ENCODE measurements at places on chromosomes 3 and 15.

- DNase-seq = no peak
Measured at GRCh38 chr3:186094696-186095425, 14.0 kb downstream of the ETV5 start.

GRCh38 chr15:81752974-81753373, 292.8 kb downstream of the MEX3B start:
- no peak for DNase-seq

DNA sequence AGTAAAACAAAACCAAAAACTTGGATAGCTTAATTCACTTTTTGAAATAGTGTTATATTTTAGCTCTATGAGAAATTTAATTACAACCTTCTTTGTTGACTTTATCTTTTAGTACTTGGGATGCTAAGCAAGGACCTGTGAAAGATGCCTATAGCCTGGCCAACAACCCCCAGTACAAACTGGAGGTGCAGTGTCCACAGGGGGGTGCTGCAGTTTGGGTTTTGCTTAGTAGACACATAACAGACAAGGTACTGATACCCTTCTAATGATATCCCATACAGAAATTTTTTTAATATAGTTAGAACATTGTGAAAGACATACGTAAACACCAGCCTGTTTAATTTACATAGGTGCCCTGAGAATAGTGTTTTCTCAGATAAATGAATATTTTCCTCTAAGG, 35.3 kb downstream of the CAPN7 start:
- DNase-seq = no peak

GRCh38 chr3:58798312-58798711, 131.7 kb upstream of the FAM3D start:
- DNase-seq = no peak

DNA sequence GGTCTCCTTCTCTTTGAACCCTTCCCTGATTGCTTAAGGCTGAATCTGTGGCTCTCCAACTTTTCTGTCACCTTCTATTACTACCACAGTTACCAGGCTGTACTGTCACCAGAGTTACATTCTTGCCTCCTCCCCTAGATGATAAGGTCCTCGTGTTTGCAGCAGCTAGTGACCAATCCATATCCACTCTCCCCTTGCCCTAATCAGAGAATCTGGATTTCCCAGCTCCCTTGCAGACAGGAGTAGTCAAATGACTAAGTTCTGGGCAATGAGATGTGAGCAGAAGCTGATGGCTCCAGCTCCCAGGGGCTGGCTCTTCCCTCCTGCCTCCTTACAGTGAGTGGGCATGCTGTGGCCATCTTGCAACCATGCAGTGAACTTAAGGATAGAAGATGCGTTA, 95.4 kb upstream of the VGLL4 start:
- DNase-seq = no peak

GRCh38 chr15:53534105-53534839, 225.2 kb downstream of the WDR72 start:
- no peak for DNase-seq

GRCh38 chr15:70244978-70245542, 147.3 kb upstream of the TLE3 start:
- DNase-seq = no peak

DNA sequence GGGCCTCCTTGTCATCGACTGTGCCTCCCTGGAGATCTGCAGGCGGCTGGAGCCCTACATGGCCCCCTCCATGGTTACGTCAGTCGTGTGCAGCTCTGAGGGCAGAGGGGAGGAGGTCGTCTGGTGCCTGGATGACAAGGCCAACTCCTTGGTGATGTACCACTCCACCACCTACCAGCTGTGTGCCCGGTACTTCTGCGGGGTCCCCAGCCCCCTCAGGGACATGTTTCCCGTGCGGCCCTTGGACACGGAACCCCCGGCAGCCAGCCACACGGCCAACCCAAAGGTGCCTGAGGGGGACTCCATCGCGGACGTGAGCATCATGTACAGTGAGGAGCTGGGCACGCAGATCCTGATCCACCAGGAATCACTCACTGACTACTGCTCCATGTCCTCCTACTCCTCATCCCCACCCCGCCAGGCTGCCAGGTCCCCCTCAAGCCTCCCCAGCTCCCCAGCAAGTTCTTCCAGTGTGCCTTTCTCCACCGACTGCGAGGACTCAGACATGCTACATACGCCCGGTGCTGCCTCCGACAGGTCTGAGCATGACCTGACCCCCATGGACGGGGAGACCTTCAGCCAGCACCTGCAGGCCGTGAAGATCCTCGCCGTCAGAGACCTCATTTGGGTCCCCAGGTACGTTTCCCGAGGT, 146.5 kb downstream of the LRRK1 start:
- no peak for DNase-seq

DNA sequence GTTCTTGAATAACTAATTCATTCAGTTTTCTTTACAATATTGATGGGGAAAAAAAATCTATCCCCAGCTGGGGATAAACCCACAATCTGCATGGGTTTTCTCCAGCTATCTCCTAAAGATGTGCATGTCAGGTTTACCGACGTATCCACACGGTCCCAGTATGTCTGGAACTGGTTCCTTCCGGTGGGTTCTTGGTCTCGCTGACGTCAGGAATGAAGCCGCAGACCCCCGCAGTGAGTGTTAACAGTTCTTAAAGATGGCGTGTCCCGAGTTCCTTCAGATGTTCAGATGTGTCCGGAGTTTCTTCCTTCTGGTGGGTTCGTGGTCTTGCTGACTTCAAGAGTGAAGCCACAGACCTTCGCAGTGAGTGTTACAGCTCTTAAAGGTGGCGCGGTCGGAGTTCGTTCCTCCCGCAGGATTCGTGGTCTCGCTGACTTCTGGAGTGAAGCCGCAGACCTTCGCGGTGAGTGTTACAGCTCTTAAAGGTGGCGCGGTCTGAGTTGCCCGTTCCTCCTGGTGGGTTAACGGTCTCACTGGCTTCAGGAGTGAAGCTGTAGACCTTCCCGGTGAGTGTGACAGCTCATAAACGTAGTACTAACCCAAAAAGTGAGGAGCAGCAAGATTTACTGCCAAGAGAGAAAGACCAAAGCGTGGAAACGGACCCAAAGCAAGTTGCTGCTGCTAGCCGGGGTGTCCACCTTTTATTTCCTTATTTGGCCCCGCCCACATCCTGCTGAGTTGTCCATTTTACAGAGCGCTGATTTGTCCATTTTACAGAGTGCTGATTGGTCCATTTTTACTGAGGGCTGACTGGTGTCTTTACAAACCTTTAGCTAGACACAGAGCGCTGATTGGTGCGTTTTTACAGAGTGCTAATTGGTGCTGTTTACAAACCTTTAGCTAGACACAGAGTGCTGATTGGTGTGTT, 195.1 kb upstream of the NR2F2 start:
- DNase-seq = no peak

GRCh38 chr3:170690661-170690981, 104.7 kb upstream of the SLC7A14 start:
- no peak for DNase-seq

DNA sequence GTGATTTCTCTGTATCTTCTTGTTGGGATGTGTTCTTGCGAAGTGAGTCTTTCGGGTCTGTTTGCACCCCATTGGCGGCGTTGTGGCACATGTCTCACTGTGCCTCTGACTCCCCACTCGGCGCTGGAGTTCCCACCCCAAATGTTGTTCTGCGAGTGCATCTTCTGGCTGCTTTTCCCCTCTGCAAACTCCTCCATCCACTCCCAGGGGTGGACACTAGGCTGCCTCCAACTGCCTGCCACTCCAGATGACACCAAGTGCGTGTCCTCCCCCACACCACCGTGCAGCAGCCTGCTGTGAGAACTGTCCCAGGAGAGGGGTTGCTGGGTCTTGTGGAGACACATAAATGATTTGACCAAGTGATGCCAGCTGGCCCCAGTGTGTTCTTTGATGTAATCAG, 17.6 kb downstream of the EFCC1 start:
- no peak for DNase-seq

DNA sequence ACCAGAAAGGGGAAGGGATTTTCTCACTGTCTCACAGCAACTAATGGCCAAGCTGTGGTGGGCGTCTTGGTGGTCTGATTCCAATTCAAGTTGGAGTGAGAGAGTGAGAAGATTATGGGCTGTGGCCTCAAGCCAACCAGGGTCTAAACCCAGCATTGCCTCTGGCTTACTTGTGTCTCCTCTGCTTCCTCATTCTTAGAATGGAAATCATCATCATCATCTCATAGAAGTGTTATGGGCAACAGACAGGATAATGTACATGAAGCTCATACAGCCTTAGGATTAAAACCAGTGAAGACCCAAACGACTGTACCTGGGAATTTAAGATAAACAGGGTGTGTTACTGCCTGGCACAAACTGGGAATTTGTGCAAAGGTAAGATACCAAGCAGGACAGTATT, 29.1 kb upstream of the IREB2 start:
- no peak for DNase-seq

- peak; percentile 81 for DNase-seq
Measured at GRCh38 chr15:77496715-77497109, 76.0 kb downstream of the HMG20A start.

- DNase-seq = no peak
Measured at GRCh38 chr3:151318991-151319390, 2.4 kb upstream of the GPR87 start.

DNA sequence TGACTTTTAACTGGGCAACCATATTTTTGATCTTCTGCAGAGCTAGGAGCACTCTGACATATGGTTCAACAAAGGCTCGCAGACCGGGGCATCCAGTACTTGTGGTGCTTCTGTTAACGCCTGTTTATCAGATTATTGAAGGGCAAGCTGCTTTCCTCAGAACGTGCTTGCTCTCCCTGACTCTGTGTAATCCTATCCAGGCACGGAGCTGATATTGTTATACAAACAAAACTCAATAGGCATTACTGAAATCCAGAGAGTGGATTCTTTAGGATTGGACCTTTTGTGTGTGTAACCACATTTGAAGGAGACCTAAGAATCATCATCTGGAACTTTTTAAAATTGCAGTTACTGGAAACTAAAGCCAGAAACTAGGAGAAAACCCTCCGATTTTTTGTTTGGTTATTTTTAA, 246.5 kb downstream of the PTPRG start:
- DNase-seq = no peak

- no peak for DNase-seq
Measured at GRCh38 chr15:75821786-75822345, 21.4 kb upstream of the UBE2Q2 start.

- peak; percentile 77 for DNase-seq
Measured at GRCh38 chr15:75666823-75667501, 19.2 kb downstream of the SNX33 start.

DNA sequence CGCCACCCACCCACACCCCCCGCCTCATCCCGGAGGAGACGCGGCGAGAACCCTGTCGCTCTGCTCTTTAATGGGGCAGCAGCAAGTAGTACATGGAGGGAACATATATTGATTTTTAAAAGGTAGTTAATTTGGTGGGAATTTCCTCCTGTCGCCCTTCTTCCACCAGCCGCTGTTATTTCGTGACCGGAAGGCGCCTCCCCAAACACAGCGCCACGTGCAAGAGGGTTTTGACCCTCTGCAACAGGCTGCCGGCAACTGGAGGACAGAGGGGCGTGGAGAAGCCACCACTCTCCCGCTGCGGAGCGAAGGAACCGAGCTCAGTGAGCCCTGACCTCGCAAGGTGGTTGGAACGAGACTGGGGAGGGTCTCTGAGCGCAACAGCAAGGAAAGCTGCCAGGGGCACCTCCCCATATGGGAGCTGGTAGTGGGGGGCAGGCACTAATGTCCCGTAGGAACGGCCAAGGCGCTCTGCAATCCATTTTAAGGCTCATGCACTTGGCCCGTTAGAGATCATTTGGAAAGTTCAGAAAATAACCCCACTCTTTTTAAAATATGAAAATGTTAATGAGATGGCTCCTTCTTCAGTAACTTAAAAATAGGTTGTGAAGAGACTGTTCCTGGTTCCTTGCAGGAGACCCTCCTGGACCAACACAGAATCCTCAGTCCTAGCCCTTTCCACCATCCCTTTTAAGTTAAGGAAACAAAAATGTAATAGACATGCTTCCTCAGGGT, 4.3 kb downstream of the ONECUT1 start:
- DNase-seq = no peak

GRCh38 chr3:16090024-16090423, 84.5 kb upstream of the GALNT15 start:
- peak; percentile 25 for DNase-seq

- DNase-seq = peak; percentile 4
Measured at GRCh38 chr3:178562947-178563232, 26.7 kb downstream of the KCNMB2 start.

DNA sequence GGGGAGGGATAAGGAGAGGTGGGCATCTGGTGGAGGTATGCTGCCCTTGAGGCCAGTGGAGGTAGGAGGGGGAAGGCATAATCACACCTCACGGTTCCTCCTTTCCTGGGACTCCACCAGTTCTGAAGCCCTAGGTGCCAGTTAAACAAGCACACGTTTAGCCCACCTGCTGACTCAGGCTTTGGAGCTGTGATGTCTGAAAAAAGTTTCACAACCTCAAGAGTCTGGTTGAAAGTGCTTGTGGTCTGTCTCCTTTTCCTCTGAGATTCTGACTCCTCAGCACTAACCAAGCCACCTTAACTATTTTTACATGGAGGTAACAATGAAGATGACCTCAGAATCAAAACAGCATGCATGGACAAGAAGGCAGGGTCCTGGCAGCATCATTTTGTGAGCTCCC, 23.0 kb downstream of the HPS3 start:
- DNase-seq = no peak

- DNase-seq = no peak
Measured at GRCh38 chr3:74119221-74119620, 494.5 kb upstream of the PDZRN3 start.

DNA sequence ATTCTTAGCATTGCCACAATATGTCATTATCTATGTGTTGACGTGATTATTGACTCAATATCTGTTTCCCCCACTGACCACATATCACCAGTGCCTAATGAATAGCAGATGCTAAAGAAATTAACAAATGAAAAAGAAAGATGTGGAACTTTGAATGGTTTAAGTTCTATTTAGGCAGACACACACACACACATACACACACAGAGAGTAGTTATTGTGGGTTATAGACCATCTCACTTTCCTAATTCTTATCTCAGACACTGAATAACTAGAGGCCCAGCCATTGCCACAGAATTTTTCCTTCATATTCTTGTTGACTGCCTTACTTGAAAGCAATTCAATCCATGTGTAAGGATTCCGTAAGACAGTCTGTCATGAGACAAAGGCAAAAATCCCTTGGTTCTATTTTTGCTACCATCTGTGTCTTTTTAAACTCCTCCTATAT, 61.9 kb upstream of the PHLDB2 start:
- DNase-seq = no peak

GRCh38 chr3:13125092-13126015, 52.1 kb upstream of the IQSEC1 start:
- no peak for DNase-seq

DNA sequence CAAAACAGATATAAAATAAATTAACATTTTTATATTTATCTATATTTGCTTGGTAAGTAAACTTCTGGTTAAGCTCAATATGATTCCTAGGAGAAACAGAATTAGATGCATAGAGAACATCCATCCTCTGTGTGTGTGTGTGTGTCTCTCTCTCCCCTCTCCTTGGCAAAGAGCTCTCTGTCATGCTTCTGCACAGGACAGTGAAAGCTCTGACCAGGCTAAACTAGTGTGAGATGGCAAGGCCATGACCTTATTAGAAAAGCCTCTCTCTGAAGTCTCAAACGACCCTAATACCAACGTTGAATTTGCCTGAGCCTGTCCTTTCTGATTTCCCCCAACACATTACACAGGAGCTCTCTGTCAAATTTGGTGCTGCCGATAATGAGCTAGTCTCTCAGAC, 746.0 kb downstream of the VGLL3 start:
- DNase-seq = no peak
